ENCODE measurements at places on chromosomes 2 and 18.

DNA sequence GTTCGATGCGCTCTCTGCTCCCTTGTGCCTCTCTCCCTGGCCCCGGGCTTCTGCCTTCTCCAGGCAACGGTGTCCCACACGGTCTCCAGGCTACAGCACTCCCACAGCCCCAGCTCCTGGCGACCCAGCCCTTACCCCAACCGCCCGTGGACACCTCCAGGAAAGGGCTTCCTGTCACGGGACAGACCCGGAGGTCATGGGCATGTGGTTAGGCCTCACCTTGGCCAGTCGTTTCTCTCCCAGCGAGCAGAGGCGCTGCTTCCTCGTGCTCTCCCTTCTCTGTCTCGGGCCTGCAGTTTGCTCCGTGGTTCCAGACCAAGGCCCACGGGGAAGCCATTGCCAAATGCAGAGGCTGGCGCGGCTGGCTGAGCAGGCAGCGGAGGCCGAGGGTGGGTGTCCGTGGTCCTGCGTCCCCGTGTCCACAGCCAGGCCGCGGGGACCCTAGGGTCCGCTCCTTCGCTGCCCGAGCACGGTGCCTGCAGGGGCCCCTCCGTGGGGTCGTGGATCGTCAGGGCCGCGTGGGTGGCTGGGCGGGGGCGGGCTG is 61.0 kb upstream of the IL1RL1 start:
- no peak for DNase-seq

- DNase-seq: no peak
These were observed 2031.3 kb upstream of the CELF4 start for GRCh38 chr18:39596891-39597290.

- DNase-seq: no peak
These were observed 8.9 kb upstream of the SATB2 start for GRCh38 chr2:199466692-199467065.

DNA sequence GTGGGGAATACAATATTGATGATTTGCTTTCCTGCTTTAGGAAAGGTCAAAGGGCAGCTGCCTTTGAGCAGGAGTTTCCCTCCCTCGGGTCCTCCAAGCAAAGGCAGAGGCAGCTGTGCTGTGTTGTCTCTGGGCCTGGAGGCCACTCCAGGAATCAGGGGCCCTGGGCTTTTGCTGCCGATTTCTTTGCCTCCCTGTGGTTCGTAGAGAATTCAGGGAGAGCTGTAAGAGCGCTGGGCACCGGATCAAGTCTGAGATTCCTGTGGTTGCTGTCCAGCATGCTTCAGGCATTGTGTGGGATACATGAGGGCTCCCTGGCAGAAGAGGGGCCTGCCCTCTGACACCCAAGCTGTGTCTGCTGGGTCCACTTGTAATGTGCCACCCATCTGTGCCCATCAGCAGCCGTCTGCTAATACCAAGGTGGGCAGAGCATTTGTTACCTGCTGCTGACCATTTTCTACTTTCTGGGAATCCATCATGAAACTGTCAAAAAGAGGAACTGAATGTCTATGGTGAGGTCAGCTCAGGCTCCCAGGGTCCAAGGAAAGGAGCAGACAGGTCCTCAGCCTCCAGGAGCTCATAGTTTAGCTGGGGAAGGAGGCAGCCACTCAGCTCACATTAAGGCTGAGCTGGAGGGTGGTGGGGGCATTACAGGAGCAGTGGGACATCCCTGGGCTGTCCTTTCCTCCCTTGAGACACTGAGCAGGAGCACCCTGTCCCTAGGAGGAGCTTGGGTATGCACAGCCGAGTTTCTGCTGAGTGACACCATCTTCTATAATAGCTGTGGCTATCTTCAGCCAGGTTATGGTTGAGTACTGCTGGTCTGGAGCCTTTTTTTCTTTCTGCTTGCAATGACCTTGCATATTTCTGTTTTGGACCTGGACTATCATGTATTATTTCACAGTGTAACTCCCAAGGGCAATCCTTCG is 68.5 kb downstream of the CTIF start:
- DNase-seq: no peak

DNA sequence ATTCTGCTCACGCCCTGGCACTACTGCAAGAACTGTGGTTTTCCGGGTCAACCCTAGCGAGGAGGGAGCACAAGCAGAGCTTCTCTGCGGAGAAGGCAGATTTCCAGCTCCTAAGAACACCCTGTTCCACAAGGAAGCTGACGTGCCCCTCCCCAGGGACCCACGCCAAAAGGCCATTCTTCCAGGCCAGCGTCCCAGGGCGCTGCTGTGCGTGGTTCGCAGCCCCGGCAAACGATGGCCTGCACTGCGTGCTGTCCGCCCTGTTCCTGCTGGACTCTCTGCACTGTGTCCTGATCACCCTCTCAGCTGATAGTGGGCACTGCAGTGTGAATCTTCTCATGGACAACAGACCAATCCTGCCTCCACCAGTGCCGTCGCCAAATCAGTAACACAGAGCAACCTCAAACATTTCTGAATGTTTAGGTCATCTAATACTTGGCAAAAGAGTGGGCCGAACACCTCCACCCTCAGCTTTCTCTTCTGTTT is 49.1 kb downstream of the ADI1 start:
- DNase-seq: no peak

Measured in hippocampal formation (tissue), 2 donors.